Gastrocnemius medialis (tissue), 4 donors: ENCODE measurements at places on chromosomes 7 and 10.

DNA sequence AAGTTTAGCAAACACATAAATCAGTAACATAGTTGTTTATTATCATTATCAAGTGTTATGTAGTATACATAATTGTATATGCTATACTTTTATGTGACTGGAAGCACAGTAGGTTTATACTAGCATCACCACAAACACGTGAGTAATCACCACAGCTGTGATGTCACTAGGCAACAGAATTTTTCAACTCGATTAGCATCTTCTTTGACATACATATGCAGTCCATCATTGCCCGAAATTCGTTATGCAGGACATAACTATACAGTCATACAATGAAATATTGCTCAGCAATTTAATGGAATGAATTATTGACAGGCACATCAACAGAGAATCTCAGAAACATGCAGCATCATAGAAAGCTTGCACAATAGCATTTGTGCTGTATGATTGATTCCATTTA, 77.7 kb downstream of the LSM5 start:
- no peaks in the 10 kb centered on the region for H3K36me3 ChIP-seq
- no peak for DNase-seq
- no peak overlapping the region for H3K4me3 ChIP-seq
- no peaks in the 10 kb centered on the region for H3K4me1 ChIP-seq
- H3K27ac ChIP-seq, result no peak overlapping the region

DNA sequence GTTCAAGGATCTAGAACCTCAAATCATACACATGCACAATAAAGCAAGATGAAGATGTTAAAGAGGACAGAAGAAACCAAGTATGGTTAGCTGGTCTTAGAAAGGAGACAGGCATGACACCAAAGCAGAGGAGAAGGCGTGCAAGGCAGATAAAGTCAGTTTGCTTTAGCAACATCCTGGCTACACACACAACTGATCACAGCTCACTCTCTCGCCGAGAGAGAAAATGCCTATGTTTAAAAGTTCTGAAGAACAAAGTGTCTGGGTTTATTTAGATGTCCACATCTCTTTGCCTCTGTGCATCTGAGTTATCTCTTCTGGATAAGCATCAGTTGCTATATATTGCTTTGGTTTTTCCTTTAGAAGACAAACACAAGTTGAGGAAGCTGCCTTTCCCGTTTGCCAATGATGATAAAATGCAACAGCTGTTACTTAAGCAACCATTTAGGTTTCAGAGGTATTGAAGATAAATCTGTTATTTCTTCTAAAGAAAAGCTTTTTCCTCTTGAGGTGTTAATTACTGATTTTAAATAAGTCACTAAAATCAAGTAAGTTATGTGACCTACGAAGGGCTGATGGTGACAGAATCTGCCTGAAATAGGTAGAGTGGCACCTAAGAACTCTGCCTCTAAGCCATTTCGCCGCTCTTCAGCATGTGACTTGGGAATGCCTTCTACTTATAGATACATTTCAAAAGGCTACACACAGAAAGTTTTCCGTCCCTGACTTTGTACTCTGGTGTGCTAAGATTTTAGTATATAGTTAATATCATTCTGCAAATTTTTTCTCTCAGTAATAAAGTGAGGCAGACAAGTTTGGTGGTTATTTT, 146.2 kb upstream of the ASAH2 start:
- peaks cover 45% of the 10 kb centered on the region for H3K4me1 ChIP-seq
- no peak overlapping the region for H3K4me3 ChIP-seq
- DNase-seq, result no peak
- H3K36me3 ChIP-seq, result no peaks in the 10 kb centered on the region
- no peaks in the 10 kb centered on the region for H3K27me3 ChIP-seq

DNA sequence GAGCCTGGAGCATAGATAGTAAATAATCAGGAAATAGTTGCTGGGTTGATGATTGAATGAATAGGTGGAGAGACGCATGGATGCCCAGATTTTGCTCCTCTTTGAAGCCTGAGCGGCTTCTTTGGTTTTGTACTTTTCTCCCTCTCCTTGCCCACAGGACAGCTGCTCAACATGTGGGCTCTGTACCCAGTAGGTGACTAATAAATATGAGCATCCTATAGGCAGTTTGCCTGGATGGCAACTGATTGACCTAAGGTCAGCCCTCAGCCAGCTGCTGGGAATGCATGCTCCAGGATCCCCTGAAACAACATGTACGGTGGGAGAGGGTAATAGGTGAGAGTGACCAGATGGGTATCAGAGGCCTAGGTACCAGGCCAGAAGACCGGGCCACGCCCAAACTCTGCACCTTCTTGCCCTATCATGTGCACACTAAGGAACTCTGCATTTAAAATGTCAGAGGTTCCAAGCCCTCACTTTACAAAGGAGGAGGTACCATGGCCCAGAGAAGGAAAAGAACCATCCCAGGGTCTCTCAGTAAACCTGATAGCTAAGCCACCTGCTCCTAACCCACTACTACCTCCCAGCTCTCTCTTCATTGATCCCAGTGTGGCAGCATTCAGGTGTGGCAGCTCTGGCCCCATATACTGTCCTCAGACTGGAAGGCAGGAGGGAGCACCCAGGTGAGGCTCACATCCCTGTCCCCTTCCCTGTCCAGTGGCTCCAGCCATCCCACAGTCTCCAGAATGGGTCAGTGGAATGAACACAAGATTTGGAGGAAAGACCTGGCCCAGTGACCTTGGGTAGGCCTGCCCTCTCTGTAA, 2.7 kb upstream of the ZCCHC24 start:
- H3K27me3 ChIP-seq, result no peaks in the 10 kb centered on the region
- peaks cover 45% of the 10 kb centered on the region for H3K4me1 ChIP-seq
- peak overlapping the region; percentile 91 for H3K27ac ChIP-seq
- no peaks in the 10 kb centered on the region for H3K36me3 ChIP-seq
- no peak overlapping the region for H3K4me3 ChIP-seq
- no peak for DNase-seq

DNA sequence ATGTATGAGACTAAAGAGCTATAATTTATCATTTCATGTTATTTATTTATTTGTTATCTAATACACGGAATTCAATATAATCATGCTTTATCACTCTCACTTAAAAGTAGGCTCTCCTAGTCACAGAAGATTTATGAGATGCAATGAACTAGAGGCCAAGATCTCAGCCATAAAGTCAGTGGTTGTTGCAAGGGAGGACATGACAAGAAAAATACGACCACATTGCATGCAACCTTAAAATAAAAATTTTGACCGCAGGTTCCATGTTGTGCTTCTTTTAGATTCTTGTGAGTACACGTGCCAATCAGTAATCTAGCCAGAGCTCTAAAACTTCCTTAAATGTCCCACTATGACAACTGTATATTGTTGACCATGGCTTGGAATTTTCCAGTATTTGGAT, 75.9 kb upstream of the SP8 start:
- H3K27ac ChIP-seq, result no peak overlapping the region
- no peak overlapping the region for H3K4me3 ChIP-seq
- H3K4me1 ChIP-seq, result no peaks in the 10 kb centered on the region
- no peaks in the 10 kb centered on the region for H3K27me3 ChIP-seq
- no peaks in the 10 kb centered on the region for H3K36me3 ChIP-seq

GRCh38 chr10:31590023-31590800, 271.2 kb downstream of the ZEB1 start:
- H3K4me1 ChIP-seq, result peaks cover 13% of the 10 kb centered on the region
- no peaks in the 10 kb centered on the region for H3K36me3 ChIP-seq
- no peak overlapping the region for H3K4me3 ChIP-seq
- H3K27ac ChIP-seq, result no peak overlapping the region
- DNase-seq, result no peak
- H3K27me3 ChIP-seq, result no peaks in the 10 kb centered on the region

- no peaks in the 10 kb centered on the region for H3K4me1 ChIP-seq
- no peak for DNase-seq
- peaks cover 88% of the 10 kb centered on the region for H3K27me3 ChIP-seq
- no peak within 1 kb of the TSS for H3K27ac ChIP-seq
- no peaks in the 10 kb centered on the region for H3K36me3 ChIP-seq
Observed at GRCh38 chr10:117137911-117138642, at the start of gene VAX1. TSS of gene VAX1 (minus strand) at chr10:117138270. CDS start at chr10:117138056, 214 bp downstream.

DNA sequence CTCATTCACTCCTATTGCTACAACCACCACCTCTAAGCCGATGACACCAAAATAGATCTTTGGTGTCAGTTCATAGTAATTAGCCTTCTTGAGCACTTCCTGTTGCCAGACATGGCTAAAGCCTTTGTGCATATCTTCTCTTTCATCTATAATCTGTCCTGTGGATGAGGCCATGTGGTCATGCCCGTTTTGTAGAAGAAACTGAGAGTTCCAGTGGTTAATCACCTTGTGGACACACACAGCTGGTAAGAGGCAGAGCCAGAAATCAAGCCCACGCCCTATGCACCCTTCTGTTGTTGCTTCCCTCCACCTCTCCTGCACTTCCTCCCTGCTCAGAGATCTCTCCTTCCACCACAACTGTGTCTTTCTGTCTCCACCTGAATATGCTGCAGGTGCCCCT, 285.1 kb upstream of the PFKP start:
- no peak overlapping the region for H3K27ac ChIP-seq
- no peak overlapping the region for H3K4me3 ChIP-seq
- no peaks in the 10 kb centered on the region for H3K36me3 ChIP-seq
- H3K4me1 ChIP-seq, result no peaks in the 10 kb centered on the region
- no peaks in the 10 kb centered on the region for H3K27me3 ChIP-seq

- no peak overlapping the region for H3K4me3 ChIP-seq
- H3K27me3 ChIP-seq, result no peaks in the 10 kb centered on the region
- H3K4me1 ChIP-seq, result peaks cover 16% of the 10 kb centered on the region
- H3K27ac ChIP-seq, result no peak overlapping the region
- no peak for DNase-seq
- no peaks in the 10 kb centered on the region for H3K36me3 ChIP-seq
Observed at GRCh38 chr7:86966916-86967315, 92.5 kb downstream of the ELAPOR2 start.

GRCh38 chr7:156124356-156124755, 312.1 kb upstream of the SHH start:
- no peaks in the 10 kb centered on the region for H3K27me3 ChIP-seq
- H3K4me1 ChIP-seq, result no peaks in the 10 kb centered on the region

- no peak for DNase-seq
- no peaks in the 10 kb centered on the region for H3K4me1 ChIP-seq
- H3K27me3 ChIP-seq, result no peaks in the 10 kb centered on the region
- H3K4me3 ChIP-seq, result no peak overlapping the region
- H3K27ac ChIP-seq, result no peak overlapping the region
Observed at GRCh38 chr10:130036296-130037065, 72.4 kb upstream of the EBF3 start.

DNA sequence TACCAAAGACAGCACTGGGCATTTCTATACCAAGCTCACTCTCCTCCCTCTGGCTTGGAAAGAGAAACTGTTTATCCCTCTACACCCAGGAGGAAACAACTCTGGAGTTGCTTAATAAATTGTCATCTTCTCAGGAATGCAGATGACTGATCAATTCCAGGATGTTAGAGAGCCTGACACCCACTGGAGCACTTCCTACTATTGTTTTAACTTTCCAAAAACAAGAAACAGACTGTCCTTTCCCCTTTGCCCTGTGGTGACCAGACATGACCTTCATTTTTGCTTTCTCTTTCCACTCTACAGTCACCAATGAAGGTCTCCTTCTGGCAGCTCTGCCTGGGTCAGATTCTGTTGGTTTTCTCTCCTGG, 19.6 kb downstream of the GIMAP4 start:
- H3K27ac ChIP-seq, result peak overlapping the region; percentile 66
- no peaks in the 10 kb centered on the region for H3K4me1 ChIP-seq
- no peak for DNase-seq
- no peaks in the 10 kb centered on the region for H3K27me3 ChIP-seq

- DNase-seq, result no peak
- no peak overlapping the region for H3K4me3 ChIP-seq
- H3K27ac ChIP-seq, result no peak overlapping the region
- no peaks in the 10 kb centered on the region for H3K36me3 ChIP-seq
Observed at GRCh38 chr10:61786728-61787127, 114.8 kb upstream of the ARID5B start.

GRCh38 chr10:133010095-133010842, 67.9 kb upstream of the CFAP46 start:
- H3K27ac ChIP-seq, result no peak overlapping the region
- no peaks in the 10 kb centered on the region for H3K36me3 ChIP-seq
- no peaks in the 10 kb centered on the region for H3K27me3 ChIP-seq
- no peak overlapping the region for H3K4me3 ChIP-seq

GRCh38 chr10:43000651-43001426, 76.0 kb upstream of the RET start:
- H3K4me1 ChIP-seq, result no peaks in the 10 kb centered on the region
- no peak overlapping the region for H3K27ac ChIP-seq
- no peak overlapping the region for H3K4me3 ChIP-seq
- no peak for DNase-seq

DNA sequence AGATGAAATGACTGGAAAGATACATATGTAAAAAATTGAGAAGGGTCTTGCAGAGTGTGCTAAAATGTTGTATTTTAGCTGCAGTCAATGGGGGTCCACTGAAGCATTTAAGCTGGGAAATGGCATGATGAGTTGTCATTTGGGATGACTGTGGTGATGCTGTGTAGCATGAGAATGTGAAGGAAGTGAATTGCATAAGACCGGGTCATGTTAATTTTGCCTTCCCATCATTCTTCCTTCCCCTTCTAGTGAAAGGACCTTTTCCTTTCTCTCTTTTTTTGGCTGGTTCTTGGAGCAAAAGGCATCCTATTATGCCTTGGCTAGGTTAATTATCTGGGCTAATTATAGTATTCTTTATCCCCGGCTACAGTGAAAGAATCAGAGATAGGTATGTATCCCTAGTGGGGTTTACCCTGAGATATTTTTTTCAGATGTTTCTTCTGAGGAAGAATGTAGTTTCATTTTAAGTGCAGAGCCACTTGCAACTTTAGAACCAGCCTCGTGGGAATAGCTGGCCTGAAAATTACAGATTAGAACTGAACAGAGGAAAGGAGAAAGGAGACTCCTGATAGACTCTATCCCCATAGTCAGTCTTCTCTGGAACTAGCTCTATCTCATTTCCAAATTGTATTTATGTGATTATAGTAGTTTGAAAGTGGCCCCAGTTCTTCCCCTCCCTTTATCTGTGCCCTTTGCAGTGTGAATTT, 93.6 kb downstream of the HGF start:
- no peak overlapping the region for H3K4me3 ChIP-seq
- H3K4me1 ChIP-seq, result no peaks in the 10 kb centered on the region
- DNase-seq, result no peak
- no peaks in the 10 kb centered on the region for H3K36me3 ChIP-seq
- H3K27ac ChIP-seq, result no peak overlapping the region

GRCh38 chr7:130141884-130142653, 63.1 kb downstream of the TMEM209 start:
- H3K4me3 ChIP-seq, result no peak overlapping the region
- no peaks in the 10 kb centered on the region for H3K4me1 ChIP-seq
- no peak for DNase-seq
- H3K36me3 ChIP-seq, result no peaks in the 10 kb centered on the region
- H3K27ac ChIP-seq, result peak overlapping the region; percentile 52

DNA sequence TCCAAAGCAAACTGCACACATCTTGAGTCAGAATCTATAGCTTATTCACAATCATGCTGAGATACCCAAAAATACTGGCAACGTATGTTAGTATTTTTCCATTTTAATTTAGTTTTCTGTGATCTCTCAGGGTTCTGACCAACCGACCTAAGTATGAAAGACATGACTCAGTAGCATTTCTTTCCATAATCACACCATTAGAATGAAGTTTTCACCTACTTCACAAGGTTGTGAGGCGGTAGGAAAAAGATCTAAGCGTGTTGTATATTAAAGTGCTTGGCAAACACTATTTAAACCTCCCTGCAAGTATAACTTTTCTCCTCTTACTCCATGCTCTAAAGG, 49.1 kb downstream of the PLCE1 start:
- H3K27me3 ChIP-seq, result no peaks in the 10 kb centered on the region
- H3K27ac ChIP-seq, result no peak overlapping the region
- no peaks in the 10 kb centered on the region for H3K36me3 ChIP-seq
- H3K4me1 ChIP-seq, result peaks cover 10% of the 10 kb centered on the region

GRCh38 chr10:77131214-77131613, 506.4 kb downstream of the KCNMA1 start:
- no peak overlapping the region for H3K4me3 ChIP-seq
- DNase-seq, result no peak
- no peaks in the 10 kb centered on the region for H3K4me1 ChIP-seq
- no peak overlapping the region for H3K27ac ChIP-seq
- no peaks in the 10 kb centered on the region for H3K36me3 ChIP-seq
